ENCODE measurements at places on chromosomes 3 and 15. TPM values are rescaled to one million over a fixed set of nuclear protein-coding genes. Genes with fewer than 3 reads are reported as not detected.

Gene FEZF2
- total RNA-seq: not detected

Gene NT5DC2
- 18.0 TPM for total RNA-seq

- DNase-seq: peak; percentile 93
Observed at GRCh38 chr3:171875923-171876412, 32.8 kb downstream of the TMEM212 start.

DNA sequence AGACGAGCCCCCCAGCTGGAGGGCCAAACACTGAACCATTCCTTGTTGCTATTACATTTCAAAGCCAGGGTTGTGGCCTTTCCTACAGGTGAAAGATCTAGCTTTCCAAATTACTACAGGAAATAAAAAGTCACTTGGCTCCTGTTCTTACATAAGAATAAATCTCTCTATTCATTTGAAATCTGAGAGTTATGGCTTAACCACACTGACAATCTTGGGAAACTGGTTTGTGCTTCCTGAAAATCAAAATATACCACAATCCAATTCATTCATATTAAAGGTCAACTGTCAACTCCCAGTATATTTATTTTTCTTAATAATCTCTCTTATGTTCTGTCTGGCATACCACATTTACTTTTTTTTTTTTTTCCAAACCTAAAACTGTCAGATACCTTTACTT lies 103.7 kb upstream of the LMOD3 start:
- no peak for DNase-seq

- DNase-seq: no peak
Observed at GRCh38 chr15:63340353-63340752, 41.3 kb downstream of the CA12 start.

GRCh38 chr15:33398555-33398954 lies 87.8 kb downstream of the RYR3 start:
- no peak for DNase-seq

GRCh38 chr3:4824926-4825325 lies 154.3 kb upstream of the BHLHE40 start:
- DNase-seq: peak; percentile 37
